ENCODE measurements at places on chromosomes 1 and 21.

DNA sequence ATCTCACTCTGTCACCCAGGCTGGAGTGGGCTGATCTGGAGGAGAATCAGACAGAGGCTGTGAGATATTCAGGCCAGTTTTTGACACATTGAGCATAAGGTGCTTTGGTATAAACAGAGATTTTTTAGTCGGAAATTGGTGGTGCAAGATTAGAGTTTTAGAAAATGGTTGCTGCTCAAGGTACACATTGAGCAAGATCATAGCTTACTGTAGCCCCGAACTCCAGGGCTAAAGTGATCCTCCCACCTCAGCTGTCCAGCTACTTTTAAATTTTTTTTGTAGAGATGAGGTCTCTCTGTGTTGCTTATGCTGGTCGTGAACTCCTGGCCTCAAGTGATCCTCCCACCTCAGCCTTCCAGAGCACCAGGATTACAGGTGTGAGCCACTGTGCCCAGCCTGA, 43.9 kb upstream of the USP1 start:
- no peak for DNase-seq

DNA sequence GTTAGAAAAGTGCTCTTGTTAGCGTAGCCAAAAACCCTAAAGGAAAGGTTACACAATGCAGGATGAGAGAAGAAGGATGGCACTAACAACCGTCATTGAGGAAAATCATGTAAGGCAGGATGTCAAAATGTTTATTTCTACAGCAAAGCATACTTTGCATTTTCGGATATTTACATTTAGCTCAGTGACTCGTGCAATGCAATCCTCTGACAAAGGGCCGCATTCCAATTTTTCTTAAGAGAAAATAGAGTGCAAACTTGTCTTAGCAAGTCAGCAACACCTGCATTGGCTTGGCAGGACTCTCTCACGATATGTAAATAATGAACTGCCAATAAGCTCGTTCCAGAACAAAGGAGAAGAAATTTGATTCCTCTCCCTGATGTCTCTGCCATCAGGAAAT, 33.3 kb downstream of the TIAM1 start:
- DNase-seq: no peak

DNA sequence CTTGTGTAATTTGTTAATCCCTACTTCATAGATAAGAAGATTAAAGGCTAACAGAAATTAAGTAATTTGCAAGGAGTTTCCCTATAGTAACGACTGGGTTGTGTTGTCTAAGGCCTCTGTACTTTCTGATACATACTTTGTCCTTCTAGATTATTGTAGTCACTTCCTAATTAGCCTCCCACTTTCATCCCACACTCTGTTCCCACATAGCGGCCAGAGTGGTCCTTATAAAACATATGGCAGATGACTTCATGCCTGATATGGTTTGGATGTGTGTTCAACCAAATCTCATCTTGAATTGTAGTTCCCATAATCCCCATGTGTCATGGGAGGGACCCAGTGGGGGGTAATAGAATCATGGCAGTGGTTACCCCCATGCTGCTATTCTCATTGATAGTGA, 120.5 kb upstream of the DAB1 start:
- DNase-seq: no peak

DNA sequence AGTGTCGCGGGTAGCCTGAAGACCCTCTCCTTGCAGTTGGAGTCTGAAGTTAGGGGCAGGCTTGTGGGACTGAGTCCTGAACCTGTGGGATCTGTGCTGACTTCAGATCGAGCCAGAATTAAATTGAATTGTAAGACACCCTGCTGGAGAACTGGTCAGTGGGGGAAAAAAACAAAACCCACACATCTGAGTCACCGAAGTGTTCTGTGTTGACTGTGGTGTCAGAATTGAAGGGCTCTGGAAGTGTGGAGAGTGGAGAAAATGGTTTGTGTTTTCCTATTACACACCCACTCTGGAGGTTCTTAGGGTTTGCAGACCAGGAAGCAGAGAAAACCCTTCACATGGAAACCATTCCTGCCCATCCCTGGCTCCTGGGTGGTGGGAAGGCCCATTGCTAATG, 209.5 kb upstream of the GALNT2 start:
- no peak for DNase-seq

DNA sequence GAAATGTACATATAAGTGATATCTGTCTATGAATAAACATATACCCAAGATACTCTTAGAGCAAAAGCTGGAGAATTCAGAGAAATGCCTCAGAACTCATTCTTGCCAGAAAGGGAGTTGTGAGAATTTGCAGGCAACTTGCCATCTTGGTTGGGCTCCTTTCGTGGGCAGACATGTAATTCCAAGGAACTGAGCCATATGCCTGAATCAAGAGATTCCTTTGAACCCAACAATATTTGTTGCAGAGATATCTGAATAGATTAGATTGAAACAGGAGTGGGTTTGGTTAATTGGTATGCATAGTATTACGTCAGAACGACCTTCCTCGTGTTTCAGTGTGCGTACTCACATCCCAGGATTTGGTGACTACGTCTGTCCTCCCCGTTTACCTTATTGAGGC, 67.0 kb downstream of the TGFB2 start:
- DNase-seq: no peak

DNA sequence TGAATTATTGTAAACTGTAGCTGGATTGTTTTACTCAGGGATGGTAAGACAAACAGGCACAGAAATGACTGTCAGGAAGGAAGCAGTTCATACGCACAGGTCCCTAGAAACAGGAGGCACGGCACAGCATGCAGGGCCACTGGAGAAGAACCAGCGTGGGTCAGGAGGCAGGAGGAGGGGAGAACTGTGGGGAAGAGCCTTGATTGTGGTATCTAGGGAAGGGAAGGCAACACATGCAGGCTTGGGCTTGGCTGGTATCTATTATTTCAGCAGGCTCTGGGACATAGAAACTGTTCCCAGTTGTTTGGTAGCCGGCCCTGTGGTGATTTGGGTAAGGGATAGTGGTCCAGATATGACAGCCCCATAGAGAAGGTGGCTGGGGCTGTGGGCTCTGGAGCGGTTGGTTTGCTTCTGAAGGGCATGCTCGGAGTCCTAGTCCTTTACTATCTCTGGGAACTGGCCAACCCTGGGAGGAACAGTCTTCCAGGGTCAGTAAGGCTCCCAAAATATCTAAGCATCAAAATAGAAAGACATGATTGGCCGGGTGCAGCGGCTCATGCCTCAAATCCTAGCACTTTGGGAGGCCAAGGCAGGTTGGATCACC, 43.1 kb upstream of the CCSAP start:
- no peak for DNase-seq

DNA sequence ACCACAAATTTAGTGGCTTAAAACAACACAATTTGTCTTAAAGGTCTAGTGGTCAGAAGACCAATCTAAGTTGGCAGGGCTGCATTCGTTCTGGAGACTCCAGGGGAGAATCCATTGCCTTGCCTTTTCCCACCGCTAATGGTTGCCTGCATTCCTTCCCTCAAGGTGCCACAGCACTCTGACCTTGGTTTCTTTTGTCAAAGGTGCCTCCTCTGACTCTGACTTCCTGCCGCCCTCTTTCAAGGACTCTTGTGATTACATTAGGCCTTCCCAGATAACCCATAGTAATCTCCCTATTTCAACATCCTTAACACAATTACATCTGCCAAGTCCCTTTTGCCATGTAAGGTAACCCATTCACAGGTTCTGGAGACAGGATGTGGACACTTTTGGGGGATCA, 145.3 kb downstream of the S1PR1 start:
- DNase-seq: no peak

GRCh38 chr1:159927849-159928431, 2.6 kb upstream of the TAGLN2 start:
- no peak for DNase-seq

All from T-helper 2 cell (primary cell).